AG04449 (cell line): ENCODE measurements at places on chromosomes 6 and 20.

DNA sequence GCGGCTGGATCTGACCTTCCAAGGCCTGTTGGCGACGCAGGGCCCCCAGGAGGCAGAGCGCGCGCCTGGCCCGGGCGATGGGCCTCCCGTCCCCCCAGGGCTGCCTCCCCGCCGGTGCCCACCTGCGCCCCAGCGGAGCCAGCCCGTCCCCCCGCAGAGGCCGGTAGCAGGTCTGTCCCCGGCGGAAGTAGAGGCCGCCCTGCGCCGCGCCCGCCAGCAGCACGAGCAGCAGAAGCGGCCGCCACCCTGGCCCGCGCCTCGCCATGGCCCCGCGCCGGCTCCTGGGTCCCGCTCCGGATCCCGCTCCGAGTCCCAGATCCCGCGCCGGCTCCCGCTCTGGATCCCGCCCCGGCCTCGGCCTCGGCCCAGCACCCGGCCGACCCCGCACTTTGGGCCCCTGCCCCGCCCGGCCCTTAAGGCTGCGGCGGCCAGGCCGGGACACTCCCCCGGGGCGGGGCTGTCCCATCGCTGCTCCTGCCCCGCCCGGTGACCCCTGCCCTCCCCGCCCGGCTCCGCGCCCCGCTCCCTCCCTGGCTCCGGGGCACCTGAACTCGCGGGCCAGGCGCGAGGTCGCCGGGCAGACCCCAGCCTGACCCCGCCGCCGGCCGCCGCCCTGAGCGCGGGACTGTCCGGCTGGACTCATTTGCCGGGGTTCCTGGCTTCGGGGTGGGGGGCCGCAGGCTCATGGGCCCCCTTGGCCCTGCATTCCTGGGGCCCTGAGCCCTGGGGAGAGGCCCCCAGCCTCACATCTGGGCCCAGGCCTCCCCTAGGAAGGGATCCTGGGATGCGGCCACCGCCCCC, at the start of gene CTSZ:
Gene CTSZ (minus strand): TSS at position 391 of the 801 bp plus-strand sequence. CDS start 126 bp downstream, at position 265.
- DNase-seq = no peak

DNA sequence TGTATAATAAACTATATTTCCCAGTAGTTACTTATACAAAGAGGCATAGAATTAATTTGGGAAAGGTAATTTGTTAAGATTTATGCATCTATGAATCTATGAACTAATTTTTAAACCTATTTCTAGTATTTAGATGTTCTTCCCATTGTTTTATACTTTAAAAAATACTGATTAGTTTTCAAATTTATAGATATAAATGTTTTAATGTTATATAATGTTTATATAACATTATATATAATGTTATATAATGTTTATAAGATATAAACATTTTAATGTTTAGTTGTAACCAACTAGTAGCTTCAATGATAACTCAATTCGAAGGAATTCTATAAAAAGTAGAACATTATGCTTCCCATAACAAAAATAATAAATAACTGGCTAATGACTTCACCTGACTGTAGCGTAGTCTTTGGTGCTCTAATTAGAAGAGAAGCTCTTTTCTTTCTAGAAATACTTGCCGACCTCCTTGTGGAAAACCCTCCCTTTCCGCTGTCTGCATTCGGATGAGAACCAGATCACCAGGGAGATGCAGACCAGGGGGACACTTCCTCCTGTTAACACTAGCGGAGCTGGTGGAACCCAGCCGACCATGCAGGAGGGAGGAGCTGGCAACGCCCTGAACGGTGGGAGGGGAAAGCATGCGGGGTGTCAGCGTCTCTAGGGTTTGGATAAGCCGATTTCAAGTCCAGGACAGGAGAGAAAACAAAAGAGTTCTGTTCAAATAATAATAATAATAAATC, 158.4 kb downstream of the OR2B2 start:
- no peak for DNase-seq

- DNase-seq = no peak
These were observed 11.1 kb downstream of the SIGLEC1 start for GRCh38 chr20:3701061-3701998.

- no peak for DNase-seq
These were observed 477.3 kb upstream of the IRAK1BP1 start for GRCh38 chr6:78390066-78390465.

GRCh38 chr6:14550822-14551221, 433.2 kb downstream of the CD83 start:
- no peak for DNase-seq

DNA sequence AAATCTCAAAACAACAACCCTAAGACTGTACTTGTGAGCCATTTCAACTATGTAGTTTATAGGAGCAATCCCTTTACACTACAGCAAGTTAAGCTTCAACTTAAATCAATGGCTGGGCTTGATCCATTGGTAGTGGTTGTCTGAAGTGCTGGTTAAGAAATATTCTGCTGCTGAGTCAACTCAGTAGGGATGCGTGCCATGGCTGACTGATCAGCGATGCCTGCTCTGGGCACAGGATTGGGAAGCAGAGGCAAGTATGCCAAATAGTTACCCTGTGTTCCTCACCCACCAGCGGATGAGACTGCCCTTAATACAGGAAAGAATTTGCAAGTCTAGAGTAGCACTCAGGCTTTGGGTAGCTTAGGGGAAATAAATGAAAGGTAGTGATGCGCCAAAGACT, 41.5 kb downstream of the GCM1 start:
- no peak for DNase-seq

- no peak for DNase-seq
These were observed 542.4 kb upstream of the BTBD3 start for GRCh38 chr20:11375335-11375734.

GRCh38 chr20:59949911-59950310, 8.3 kb upstream of the CDH26 start:
- DNase-seq = no peak

DNA sequence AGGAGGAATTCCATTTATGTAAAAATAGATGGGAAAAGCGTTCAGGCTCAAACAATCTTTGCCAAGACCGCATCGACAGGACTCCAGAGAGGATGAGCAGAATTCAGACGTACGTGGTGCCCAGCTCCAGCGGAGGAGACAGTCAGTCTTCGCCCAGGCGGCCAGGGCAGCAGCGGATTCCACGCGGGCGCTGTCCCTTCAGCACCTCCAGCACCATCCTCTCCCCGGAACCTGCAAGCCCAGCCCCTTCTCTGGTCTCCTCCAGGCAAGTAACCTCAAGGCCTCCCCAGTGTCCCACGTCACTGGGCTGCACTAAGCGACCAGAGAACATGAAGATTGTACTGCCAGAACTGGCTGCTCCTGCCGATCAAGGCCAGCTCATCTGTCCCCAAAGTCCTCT, 2.8 kb upstream of the KCNQ2 start:
- no peak for DNase-seq

DNA sequence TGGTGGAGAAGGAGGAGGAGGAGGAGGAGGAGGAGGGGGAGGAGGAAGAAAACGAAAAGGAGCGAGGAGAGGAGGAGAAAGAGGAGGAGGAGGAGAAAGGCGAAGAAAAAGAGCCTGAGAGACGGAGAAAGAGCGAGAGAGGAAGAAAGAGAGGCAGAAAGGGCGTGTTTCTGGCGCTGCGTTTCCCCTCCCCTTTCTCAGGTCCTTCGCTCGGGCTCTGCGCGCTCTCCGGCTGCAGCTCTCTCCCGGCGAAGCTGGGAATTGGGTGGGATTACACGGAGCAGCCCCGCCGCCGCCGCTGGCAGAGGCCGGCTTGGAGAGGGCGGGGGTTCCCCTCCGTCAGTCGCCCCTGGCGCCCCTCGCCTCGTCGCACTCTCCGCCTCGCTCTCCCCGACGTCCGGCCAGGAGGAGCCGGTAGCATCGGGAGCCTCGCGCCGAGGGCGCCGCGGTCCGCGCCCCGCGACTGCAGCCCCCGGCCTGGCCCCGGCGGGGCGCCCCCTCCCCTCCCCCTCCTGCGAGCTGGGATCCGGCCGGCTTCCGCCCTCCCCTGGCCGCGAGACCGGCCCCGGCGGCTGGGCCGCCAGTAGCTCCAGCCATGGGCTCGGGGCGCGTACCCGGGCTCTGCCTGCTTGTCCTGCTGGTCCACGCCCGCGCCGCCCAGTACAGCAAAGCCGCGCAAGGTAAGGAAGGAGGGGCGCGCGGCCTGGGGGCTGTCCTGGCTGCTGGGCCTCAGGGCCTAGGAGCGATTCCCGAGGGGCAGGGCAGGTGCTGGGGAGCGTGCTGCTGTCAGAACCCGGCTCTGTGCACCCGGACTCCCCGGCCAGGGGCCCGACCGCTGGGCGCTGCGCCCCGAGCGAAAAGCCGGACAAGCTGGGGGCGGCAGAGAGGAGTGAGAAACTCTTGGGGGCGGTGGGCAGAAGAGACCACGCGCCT, at the start of gene SCUBE3:
Gene SCUBE3 (plus strand): TSS at position 133 of the 933 bp plus-strand sequence. CDS start 463 bp downstream, at position 596.
- DNase-seq = no peak

DNA sequence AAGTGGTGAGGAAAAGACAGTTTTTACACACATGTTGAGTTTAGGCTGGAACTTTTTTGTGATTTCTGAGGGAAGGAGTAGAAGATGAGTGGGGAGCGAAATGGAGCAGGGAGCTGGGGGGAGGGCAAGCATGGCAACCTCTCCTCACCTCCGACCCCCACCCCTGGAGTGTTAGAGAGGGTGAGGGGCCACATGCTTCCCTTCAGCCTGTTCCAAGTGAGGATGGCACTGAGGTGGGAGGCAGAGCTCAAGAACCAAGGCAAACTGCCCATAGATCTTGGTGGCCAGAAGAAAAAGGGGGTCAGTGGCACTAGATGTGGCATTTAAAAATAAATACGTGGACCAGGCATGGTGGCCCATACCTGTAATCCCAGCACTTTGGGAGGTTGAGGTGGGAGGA, 4.8 kb downstream of the TTBK1 start:
- no peak for DNase-seq

DNA sequence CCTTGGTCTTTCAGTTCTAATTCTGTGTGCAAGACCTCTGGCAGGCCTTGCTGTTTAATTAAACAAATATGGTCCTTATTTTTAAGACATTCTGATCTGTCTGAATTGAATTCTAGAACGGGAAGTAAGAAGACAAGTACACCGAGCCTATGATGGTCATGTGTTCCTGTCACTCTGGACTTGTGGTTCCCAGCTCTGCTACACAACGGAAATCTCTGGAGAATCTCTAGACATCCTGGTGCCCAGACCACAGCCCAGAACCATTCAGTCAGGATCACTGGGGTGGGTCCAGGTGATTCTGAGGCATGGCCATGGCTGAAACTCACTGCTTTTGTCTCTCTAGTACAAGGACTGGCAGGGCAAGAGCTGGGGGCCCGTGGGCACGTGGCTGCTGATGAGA, 15.9 kb upstream of the KCNK16 start:
- DNase-seq = no peak

GRCh38 chr6:14518515-14519217, 401.1 kb downstream of the CD83 start:
- no peak for DNase-seq
